ENCODE measurements at places on chromosomes 6 and 20.

GRCh38 chr6:89208551-89208950, 8.6 kb downstream of the GABRR1 start:
- no peak for DNase-seq

GRCh38 chr6:3841066-3841454, 8.1 kb upstream of the FAM50B start:
- no peak for DNase-seq

- no peak for DNase-seq
Observed at GRCh38 chr6:107741191-107741680, 82.9 kb downstream of the SCML4 start.

- DNase-seq = no peak
Observed at GRCh38 chr6:69868252-69868804, 2.0 kb downstream of the COL19A1 start.

DNA sequence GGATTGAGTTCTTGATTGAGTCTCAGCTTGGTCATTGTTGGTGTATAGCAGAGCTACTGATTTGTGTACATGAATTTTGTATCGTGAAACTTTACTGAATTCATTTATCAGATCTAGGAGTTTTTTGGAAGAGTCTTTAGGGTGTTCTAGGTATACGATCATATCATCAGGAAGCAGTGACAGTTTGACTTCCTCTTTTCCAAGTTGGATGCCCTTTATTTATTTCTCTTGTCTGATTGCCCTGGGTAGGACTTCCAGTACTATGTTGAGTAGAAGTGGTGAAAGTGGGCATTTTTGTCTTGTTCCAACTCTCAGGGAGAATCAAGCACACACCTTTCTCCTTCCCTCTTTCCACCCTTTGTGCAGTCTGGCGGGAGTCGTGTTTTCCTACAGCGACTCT, 26.4 kb downstream of the RPP40 start:
- DNase-seq = no peak

GRCh38 chr20:52869698-52870501, 102.3 kb upstream of the TSHZ2 start:
- no peak for DNase-seq

DNA sequence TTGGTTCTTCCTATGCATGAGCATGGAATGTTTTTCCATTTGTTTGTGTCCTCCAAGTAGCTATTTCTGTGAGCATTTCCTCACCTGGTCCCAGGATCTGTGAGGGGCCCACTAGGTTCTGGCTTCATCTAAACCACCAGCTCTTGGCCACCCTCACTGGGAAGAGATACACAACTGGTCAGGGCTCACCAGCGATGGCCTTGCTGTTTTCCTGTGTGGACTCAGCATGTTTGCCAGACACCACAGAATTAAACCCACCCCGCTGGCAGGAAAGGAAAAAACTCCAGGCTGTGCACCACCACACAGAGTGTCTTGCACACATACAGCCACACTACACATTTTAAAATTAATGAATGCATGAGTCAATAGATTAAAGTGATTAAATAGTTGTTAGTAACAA, 65.1 kb upstream of the NXT1 start:
- no peak for DNase-seq

Measured in 8988T (cell line).